A549 treated with Hydrocortisone at 1 μM for 4 hours (cell line): ENCODE measurements at places on chromosomes 7 and 10. TPM values are rescaled to one million over a fixed set of nuclear protein-coding genes. Genes with fewer than 3 reads are reported as not detected.

The CYP2C19 gene
- not detected in 5 replicates for total RNA-seq

The BMPER gene
- 4.2 to 8.5 TPM (median 4.4 TPM) in 5 replicates for total RNA-seq

The PLCE1 gene
- total RNA-seq = 5.8 to 8.5 TPM (median 7.7 TPM) in 5 replicates

The SLC26A3 gene
- not detected in 5 replicates for total RNA-seq

The PAPOLB gene
- total RNA-seq = not detected in 5 replicates

The RASA4B gene
- total RNA-seq = 1.2 to 2.1 TPM (median 1.6 TPM) in 5 replicates

The TMEM270 gene
- total RNA-seq = 0.10 to 0.28 TPM (median 0.13 TPM) in 3 of 5 replicates, not detected in the others

The C10orf90 gene
- total RNA-seq = 2.7 to 3.6 TPM (median 3.2 TPM) in 5 replicates

The KMT2C gene
- total RNA-seq = 5.5 to 9.8 TPM (median 7.7 TPM) in 5 replicates

The ARHGEF35 gene
- total RNA-seq = 0.37 to 0.68 TPM (median 0.39 TPM) in 5 replicates

The ANKMY2 gene
- 13.1 to 16.2 TPM (median 13.8 TPM) in 5 replicates for total RNA-seq

The TRPV6 gene
- total RNA-seq = not detected in 5 replicates

The SPDYE5 gene
- total RNA-seq = not detected in 5 replicates

The LHFPL3 gene
- total RNA-seq = not detected in 5 replicates

The AGMO gene
- 0.72 to 1.1 TPM (median 0.92 TPM) in 5 replicates for total RNA-seq

The ETV1 gene
- total RNA-seq = 1.6 to 2.5 TPM (median 2.1 TPM) in 5 replicates

The SLC29A4 gene
- 11.7 to 15.2 TPM (median 13.4 TPM) in 5 replicates for total RNA-seq

The HECTD2 gene
- total RNA-seq = 3.0 to 4.0 TPM (median 3.9 TPM) in 5 replicates

The PRPS1L1 gene
- not detected in 5 replicates for total RNA-seq
